T-helper 17 cell (primary cell): ENCODE measurements at places on chromosomes 1 and 21.
A peak's percentile ranks its signal among the peaks of the same experiment; 100 is the strongest.

GRCh38 chr1:158121604-158122254 lies 59.0 kb upstream of the CD1D start:
- no peak for DNase-seq

DNA sequence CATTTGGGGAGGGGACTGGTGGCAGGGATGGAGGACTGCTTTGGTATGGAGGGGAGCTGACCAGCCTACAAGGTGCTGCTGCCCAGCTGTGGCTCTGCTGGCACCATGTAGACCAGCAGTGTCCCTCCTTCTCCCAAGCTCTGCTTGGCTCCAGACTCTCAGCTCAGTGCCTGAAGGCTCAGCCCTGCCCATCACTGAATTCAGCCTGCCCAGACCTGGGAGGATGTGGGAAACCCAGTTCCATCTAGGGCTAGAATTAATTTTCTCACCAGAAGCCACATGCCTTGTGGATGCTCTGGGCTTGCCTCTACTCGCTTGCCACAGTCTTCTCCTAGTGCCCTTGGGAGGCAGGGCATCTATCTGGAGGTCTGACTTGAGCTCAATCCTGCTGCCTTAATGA lies 195.0 kb upstream of the EDN2 start:
- DNase-seq = no peak

DNA sequence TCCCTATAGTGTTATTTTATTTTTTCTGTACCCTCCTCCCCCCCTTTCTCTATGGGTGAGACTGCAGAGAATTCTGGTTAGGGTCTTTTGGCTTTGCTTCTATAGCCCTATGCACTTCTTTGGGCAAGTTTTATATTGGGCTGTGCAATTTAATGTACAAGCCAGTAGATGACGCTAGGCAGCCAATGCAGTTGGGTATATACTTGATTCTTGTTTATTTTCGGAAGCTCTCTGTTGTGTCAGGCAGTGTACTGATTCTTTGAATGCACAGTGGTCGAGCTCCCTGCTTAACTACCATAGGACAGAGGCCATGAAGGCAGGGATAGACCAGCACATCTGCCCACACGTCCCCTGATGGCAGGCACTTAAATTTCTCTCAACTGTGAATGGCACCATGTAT lies 34.1 kb upstream of the GPR52 start:
- DNase-seq = no peak

- no peak for DNase-seq
Measured at GRCh38 chr1:244449936-244450508, 1.7 kb downstream of the ADSS2 start.

GRCh38 chr21:34606051-34606450 lies 8.9 kb downstream of the RCAN1 start:
- DNase-seq = no peak

DNA sequence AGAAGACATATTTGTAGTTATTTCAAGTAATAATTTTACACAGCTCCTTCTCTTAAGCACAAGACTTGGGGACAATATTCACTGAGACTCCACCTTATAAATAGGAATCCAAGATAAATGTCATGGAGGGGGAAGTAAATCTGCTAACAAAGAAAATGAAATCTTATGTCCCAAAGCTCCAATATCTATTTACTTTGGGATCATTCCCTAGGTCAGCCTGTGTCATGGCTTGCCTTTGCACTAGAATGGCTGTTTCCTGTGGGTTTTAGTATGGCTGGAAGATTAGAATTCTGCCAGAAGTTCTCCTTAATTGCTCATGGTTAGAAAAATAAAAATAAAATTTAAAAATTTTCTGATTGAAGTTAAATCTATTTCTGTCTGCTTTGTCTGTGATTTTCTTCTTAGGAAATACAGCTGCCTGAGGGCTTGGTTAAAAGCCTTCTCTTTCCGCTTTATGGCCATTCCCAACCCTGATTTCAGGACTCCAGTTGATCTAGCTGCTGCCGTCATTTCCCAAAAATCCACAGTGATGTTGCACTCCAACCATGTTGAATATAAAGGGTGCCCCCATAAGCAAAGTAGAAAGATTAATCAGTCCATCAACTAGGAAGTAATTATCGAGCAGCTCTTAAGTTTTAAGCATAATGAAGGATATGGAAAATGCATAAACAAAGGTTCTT lies 326.4 kb upstream of the LYPLAL1 start:
- no peak for DNase-seq

DNA sequence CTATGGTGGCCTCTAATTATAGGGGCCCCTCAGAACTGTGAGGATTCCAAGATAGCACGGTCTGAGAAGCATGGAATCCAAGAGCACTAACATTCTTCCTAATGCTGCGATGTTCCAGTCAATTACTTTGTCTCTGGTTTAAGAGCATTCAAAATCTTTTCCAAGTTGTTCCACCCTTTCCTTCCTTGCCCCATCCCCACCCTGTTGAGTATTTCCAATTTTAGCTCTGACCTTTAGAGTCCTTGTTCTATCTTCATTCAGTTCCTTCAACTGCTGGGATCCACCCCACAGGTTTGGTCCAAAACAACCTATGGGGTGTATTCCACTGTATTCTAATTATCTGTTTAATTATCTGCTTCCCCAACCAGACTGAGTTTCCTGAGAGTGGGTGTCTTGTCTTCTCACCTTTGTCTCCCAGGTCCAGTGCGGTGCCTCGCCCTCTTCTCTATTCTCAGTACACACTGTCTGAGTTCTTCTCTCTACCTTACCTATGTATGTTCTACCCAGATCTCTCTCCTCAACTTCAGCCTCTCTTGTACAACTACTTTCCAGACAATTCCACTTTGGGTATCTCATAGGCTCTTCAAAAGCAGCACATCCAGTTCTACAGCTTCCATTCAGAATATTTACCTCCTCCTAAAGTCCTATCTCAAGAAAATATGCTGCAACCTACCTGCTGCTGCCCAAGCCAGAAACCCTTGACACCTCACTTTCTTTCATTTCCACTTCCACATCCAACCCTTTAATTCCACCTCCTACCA lies 25.0 kb upstream of the BCL9 start:
- no peak for DNase-seq

- no peak for DNase-seq
Measured at GRCh38 chr21:31387560-31388186, 43.6 kb upstream of the TIAM1 start.

GRCh38 chr1:3530926-3531818 lies 76.7 kb downstream of the ARHGEF16 start:
- DNase-seq = peak; percentile 71

DNA sequence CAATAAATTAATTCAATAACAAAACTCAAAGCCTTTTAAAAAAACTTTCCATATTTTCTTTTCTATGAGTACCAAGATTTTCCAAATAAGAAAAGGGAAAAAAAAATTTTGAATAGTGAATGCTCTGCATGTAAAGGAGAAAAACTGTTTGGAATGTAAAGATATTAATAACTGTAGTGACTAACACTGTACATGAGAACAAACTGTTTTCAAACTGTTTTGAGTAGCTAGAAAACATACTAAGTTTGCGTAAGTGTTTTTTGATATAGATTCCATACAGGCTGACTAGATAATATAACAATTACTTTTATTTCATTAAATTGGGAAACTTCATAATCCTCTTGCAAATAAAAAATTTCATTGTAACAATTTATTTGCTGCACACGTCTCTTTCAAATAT lies 150.5 kb downstream of the DPYD start:
- DNase-seq = no peak

DNA sequence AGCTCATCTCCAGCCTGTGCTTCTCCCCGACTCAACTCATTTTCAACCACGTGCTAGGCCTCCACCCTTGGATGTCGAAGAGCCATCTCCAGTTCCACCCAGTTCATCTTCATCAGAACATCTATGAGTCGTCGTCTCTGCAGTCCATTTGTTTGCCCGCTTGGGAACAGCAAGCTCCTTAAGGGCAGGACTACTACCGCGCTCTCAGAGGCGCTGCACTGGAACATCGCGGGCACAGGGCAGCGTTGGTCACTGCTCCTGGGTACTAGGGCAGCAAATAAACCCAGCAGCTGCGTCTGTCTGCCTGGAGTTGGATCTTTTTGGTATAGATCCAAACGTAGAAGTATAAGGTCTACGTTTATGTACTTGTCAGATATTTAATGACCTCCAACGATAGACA lies 478 bp upstream of the PRDM2 start:
- no peak for DNase-seq

DNA sequence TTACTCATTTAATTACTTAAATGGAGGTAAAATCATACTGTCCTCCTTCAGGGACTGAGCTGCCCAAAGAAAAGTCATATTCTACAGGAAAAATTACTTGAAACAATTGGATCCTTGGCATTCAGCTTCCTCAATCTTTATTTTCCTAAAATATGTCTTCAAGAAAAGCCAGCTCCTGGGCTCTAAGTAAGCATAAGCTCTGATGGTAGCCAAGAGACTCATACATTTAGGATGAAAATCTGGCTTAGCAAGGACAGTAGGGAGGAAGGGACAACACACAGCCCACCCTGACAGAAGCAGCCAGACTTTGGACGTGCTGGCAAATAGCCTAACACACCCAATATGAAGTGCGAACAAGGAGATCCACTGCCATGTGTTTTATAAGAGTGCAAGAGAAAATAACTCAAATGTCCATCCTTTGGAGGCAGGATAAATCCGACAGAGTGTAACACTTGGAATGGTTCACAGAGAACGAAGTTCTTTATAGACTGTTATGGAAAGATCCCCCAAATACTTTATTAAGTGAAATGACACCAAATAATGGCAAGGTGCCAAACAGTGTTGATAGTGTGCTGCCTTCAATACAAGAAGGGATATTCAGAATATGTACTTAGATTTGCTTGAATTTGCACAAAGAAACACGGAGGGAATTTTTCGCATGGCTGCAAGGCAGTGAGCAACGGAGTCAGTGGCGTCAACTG lies 14.1 kb downstream of the CAPN8 start:
- DNase-seq = no peak

GRCh38 chr1:205071028-205071409 lies 13.2 kb downstream of the TMEM81 start:
- no peak for DNase-seq

DNA sequence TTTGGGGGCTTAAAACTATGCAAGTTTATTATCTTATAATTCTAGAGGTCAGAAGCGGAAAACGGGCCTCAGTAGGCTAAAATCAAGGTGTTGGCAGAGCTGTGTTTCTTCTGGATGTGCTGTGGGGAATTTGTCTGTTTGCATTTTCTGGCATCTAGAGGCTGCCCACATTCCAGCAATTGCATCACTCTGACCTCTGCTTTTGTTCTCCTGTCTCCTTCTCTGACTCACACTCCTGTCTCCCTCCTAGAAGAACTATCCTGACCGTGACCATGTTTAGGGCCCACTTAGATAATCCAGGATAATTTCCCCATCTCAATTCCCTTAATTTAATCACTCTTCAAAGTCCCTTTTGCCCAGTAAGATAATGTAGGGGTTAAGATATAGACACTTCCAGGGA lies 127.4 kb upstream of the DEPDC1 start:
- no peak for DNase-seq

DNA sequence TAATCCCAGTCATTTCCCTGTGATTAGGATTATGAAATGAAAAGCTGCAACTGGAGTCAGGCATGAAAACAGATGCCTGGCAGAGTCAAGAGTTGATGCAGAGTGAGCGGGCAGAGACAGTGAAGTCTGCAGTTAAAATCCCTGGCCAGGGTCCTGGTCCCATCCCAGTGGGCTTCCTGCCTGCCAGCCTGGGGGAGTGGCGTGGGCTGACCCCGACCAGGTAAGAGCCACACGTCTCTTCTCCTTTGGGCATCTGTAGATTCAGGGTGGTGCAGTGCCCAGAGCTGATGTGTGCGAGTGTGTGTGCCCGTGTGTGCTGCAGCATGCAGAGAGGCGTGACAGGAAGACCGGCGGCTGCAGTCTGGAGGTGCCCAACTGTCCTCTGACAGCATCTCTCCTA lies 6.2 kb upstream of the KIAA1614 start:
- DNase-seq = no peak

DNA sequence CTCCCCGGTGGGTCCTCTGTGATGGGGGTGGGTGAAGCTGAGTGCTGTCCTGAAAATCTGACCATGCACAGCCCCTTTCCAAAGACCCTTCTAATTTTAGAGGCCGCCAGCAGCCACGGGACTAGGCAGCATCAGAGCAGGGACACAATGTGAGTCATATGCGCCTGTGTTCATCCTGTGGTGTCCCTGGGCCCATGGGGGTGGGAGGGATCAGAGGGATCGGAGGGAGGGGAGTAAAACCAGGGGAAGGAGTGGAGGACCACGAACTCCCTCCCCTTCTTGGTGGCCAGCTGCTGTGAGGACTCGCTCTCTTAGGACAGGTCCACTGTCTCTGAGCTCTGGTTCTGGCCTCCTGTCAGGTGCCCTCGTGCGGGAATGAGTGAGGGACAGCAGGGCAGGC lies 61.5 kb downstream of the ADARB1 start:
- DNase-seq = no peak

GRCh38 chr21:45937721-45938452 lies 43.7 kb upstream of the COL6A1 start:
- no peak for DNase-seq

DNA sequence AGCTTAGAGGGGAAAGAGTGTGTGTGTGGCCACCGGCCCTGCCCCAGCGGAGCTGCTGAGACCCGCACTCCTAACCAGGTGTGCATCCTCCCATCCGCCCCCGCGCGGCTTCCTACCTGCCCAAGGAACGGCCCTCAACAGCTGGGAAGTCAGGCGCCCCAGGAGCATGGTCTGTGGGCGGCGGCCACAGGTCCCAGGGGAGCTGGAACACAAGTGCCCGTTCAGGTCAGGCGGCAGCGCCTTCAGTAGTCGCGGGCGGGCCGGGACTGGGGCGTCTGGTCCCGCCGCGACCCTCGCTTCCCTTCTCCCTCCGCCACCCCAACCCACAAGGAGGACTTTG lies 448 bp downstream of the AURKAIP1 start:
- DNase-seq = no peak

- DNase-seq = no peak
Measured at GRCh38 chr1:18939398-18940302, 16.8 kb downstream of the IFFO2 start.

DNA sequence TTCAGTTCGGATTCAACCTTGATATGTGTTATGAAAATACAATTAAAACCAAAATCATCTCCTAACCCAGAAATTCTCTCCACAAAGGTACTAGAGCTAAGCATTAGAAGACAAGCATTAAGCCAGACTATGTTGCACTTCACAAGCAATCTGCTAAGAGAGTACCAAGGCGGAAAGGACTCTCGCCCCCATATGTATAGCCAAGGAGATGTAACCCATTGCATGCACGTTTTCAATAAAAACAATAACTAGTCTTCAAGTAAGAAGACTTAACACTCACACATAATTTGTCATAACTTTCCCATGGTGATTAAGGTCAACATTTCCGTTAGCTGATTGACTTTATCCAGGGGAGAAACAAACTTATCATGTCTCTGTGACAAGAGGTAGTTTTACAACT lies 27.6 kb upstream of the PTPRC start:
- DNase-seq = no peak

- no peak for DNase-seq
Measured at GRCh38 chr1:210124736-210125135, 107.9 kb upstream of the SERTAD4 start.
